Ecto neural progenitor cell (in vitro differentiated cells): ENCODE measurements at places on chromosomes 11 and 22.

DNA sequence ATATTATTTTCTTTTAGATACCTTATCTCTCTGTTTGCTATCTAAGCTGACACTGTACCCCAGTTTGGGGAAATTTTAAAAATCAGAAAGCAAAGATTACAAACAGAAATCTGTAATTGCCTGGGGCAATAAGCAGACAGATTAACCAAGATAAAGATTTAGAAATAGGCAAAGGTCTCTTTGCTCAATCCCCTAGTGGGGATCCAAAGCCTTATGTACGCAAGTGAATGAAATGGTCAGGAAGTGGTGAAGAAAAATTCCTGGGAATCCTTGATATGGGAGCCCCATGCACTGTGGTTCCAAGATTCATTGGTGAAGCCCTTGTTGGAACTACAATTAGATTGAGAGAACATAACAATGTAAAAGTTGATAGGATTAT lies 139.5 kb upstream of the GUCY1A2 start:
- no peak for DNase-seq

- DNase-seq, result peak; percentile 92
These were observed at the start of gene CHCHD10 for GRCh38 chr22:23767673-23768548. Gene CHCHD10, minus strand, starts transcription at chr22:23767972. Its CDS starts 98 bp downstream, at chr22:23767874.

GRCh38 chr11:132453406-132453805 lies 1078.9 kb downstream of the OPCML start:
- DNase-seq, result no peak

DNA sequence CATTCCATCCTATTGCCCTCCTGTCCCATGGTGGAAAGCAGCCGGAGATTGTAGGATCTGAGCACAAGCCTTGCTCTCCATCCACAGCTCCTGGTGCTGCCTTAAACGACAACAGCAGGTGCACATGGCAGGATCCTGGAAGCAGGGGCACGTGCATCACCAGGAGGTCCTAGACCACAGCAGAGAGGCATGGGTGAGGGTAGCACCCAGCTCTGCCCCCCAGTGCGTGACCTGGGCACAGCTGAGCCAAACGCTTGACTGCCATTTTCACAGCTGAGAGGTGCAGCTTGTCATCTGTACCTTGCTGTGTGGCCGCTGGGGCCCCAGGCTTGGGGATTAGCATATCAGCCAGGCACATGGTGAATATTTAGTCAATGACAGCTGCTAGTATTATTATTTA lies 92.7 kb downstream of the NTM start:
- no peak for DNase-seq

DNA sequence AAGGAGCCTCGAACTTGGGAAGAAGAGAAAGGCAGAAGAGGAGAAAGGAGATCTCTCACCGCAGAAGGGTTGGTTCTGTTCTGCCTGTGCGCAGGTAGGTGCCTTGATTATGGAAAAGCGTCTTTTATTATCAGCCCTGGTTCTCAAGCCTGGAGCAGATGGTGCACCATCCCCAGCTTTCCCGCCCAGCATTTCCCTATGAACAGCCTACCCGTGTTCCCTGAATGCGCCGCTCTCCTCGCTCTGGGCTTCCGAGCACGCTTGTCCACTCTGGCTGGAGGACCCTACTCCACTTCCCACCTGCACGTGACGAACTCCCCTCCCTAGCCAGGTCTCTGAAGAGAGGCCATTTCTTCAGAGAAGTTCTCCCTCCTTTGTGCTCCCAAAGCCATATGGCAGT lies 15.2 kb downstream of the IGSF9B start:
- DNase-seq, result no peak

- DNase-seq, result no peak
These were observed 197.9 kb downstream of the BRD1 start for GRCh38 chr22:49629586-49630447.

DNA sequence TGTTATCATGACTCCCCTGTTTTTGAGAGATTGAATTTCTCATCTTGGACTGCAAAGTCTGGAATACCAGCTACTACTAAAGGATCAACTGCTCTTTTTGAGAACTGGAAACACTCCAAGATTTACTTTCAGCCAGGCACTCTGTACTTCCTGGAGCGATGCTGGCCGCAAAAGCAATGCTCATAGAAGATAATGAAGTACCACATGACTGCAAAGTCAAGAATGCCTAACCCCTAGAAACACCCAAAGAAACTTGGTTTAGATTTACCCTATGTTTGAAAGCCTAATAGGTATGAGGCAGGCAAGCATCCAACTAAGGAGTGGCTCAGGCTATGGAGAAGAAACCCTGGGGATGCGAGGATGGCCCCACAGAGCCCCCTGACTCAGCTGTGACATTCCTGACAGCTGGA lies 47.7 kb upstream of the ARHGAP20 start:
- DNase-seq, result no peak

DNA sequence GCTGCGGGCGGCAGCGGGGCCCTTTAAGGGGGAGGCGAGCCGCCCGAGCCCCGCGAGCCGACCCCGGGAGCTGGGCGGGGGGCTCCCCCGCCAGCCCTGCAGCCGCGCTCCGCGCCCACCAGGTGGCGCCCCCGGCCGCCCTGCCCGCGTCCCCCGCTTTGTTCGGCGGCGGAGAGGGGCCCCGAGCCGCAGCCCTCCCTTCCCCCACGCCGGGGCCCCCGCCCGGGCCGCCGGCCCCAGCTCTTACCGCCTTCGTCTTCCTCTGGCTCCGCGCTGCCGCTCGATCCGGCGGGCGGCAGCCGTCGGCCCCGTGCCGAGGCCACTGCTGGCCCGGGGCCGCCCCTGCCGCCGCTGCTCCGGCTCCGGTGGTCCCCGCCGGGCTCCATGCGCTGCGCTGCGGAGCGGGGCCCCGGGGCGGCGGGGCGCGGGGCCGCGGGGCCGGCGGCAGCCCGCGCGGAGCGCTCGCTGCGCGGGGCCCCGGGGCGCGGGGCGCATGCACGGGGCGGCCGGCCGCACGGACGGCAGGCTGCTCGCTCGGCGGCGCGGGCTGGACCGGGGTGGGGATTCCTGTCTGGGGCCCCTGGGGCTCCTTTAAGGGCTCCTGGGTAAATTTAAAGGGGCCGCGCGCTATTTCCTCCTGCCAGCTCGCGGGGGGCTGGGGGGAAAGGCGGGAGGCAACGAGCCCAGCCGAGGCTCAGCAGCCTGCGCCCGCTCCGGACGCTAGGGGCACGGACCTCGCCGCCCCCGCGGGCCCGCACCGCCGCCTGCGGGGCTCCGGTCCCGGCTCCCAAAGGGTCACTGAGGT lies at the start of gene ZFTA:
Gene ZFTA (minus strand): TSS at position 539 of the 805 bp plus-strand sequence. CDS start 153 bp downstream, at position 386.
- DNase-seq, result peak; percentile 89

- no peak for DNase-seq
These were observed 14.1 kb downstream of the MUC6 start for GRCh38 chr11:1022411-1022810.

- DNase-seq, result no peak
These were observed 538.2 kb downstream of the LRRC4C start for GRCh38 chr11:40921246-40921645.

DNA sequence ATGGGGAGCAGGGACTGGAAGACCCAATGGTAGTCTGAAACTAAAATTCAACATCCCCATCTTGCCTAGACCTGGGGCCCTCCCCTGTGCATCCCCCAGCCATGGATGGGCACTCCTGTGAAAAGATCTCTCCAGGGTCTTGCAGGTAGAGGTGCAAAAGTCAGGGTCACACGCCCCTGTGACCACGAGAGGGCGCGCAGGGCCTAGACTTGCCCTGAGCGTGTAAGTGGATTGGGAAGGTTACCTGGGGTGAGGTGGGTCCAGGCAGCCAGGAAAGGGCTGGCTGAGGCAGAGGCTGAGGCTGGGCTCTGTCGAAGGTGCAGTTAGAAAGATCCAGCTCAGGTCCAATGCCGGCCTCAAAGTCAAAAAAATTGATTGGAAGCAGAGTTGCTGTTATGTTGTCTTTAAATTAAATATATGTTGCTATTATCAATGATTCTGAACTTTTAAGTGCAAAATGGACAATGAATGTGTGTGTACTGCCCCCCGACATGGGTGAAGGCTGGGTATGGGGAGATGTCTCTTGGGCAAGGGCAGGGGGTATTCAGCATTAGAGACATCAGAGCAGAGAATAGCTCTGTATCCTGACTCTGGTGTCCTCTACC lies 4.8 kb upstream of the POU2F3 start:
- peak; percentile 81 for DNase-seq

GRCh38 chr11:89420981-89421380 lies 70.2 kb downstream of the NOX4 start:
- DNase-seq, result no peak

DNA sequence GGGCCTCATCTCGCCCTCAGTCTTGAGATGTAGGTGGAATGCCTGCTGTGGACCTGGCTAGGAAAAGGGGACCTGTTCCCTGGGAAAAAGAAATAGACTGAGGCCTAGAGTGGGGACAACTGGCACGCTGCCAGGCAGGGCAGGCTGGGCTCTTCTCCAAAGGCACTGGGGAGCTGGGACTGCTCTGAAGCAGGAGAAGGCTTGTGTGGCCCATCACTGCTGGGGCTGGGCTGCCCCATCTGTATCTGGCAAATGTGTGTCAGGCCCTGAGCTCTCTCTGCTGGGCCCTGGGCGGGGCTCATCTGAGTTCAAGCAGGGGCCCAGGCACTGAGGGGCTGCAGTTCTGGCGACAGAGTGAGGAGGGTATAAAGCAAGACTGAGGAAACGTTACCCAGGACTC lies 32.9 kb downstream of the ARVCF start:
- DNase-seq, result no peak

DNA sequence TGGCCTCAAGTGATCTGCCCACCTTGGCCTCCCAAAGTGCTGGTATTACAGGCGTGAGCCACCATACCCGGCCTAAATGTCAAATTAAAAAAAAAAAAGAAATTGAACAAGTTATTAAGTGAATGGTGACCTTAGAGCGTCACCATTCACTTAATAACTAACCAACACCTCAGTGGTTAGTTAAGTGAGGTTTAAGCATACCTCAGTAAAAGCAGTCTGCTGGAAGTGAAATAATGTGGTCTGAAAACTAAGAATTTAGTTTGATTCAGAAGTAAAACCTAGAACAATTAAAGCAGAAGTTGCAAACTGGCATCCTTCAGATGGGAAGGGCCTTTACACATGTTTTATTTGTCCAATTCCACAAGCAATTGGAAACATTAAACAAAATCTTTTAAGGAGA lies 71.5 kb downstream of the FCHSD2 start:
- DNase-seq, result no peak

- DNase-seq, result no peak
These were observed 15.9 kb downstream of the TP53I11 start for GRCh38 chr11:44934735-44935250.
